ENCODE measurements at places on chromosomes 13 and 19.

GRCh38 chr13:52862358-52863206 lies 14.1 kb upstream of the PCDH8 start:
- no peak for DNase-seq

- peak; percentile 4 for DNase-seq
These were observed 4.2 kb upstream of the ZSCAN4 start for GRCh38 chr19:57664269-57665127.

GRCh38 chr13:103142151-103142550 lies 75.9 kb upstream of the SLC10A2 start:
- DNase-seq = no peak

DNA sequence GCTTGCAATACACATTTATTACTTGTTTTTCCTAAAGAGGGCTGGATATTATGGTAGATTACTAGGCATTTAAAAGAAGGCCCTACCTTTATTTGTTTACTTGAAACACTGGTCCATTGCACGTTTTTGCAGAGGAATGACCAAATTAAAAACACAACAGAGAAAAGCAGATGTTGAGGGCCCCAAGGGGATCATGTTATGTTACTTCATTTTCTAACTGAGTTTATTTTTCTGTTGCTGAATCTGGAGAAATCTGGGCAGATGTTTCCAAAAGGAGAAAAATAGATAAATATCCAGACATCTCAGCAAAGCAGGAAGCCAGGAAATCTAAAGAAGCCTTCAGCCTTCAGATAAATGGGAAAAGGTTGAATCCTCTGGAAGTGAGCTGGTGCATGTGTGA lies 353.0 kb downstream of the NDFIP2 start:
- DNase-seq = no peak

GRCh38 chr19:29105629-29106292 lies 107.2 kb downstream of the UQCRFS1 start:
- no peak for DNase-seq

GRCh38 chr19:15652559-15653278 lies 12.0 kb downstream of the CYP4F3 start:
- no peak for DNase-seq

DNA sequence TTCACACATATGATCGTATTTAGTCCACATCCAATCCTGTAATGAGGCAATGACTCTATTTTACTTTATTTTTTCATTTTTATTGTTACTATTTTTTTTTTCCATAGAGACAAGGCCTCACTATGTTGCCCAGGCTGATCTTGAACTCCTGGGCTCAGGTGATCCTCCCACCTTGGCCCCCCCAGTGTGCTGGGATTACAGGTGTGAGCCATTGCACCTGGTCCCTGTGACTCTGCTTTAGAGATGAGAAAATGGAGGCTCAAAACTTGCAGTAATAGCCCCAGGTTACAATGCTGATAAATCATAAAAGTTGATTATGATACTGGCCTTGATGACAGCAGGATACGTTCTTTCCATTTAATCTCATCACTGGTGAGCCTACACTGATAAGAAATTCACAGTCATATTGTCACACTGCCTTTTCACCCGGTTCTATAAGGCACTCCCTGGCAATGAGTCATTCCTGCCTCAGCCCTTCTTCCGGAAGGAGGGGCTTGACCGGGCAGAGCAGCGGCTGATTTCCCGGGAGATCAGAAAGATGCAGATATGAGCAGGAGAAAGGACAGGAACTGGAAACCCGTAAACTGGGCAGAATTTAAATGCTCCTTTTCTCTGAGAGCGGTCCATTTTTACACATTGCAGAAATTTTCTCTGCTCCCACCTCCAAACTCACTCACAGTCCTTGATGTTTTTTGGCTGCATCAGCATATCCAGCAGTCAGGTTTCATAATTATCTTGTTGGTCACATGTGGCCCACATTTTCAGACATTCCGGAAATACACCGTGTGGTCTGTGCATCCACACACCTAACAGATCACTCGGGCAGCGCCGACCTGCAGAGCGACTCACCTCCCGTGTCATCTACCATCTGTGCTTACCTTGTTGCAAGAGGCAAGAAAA lies 616.4 kb downstream of the EFNB2 start:
- peak; percentile 32 for DNase-seq

DNA sequence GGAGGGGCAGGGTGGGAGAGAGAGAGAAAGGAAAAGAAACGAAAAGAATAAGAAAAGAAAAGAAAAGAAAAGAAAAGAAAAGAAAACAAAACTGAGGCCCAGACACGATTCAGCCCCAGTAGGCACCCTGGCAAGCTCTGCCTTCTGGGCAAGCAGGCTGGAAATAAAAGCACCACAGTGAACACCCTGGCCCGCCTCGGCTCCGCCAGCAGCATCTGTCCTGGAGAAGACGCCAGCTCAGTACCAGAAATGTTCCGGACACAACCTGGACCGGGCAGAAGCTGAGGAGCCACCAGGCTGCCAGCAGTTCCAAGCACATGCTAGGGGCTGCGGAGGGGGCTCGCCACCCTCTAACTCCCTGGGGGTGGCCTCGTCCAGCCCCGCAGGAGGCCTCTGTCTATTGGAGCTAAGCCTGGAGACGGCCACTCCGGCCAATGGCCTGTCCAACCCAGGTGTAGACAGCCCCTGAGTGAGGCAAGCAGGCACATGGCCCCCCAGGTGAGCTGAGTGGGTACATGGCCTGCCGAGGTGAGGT lies 11.4 kb upstream of the CPAMD8 start:
- DNase-seq = no peak

DNA sequence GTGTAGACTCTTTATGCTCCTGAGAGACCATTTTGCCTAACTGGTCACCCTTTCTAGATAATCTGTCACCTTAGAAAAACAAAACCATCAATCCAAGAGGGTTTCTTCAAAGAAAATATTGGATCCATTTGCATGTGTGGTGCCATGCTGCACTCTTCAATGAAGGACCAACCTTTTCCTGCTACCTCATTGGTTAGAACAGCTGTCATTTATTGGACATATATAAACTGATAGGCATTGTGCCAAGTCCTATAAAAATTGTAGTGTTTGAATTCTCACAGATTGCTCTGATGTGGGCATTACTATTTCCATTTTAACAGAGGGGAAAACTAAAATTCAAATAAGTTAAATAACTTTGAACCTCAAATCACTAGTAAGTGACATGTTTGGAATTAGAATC lies 333.2 kb downstream of the MYO16 start:
- no peak for DNase-seq

DNA sequence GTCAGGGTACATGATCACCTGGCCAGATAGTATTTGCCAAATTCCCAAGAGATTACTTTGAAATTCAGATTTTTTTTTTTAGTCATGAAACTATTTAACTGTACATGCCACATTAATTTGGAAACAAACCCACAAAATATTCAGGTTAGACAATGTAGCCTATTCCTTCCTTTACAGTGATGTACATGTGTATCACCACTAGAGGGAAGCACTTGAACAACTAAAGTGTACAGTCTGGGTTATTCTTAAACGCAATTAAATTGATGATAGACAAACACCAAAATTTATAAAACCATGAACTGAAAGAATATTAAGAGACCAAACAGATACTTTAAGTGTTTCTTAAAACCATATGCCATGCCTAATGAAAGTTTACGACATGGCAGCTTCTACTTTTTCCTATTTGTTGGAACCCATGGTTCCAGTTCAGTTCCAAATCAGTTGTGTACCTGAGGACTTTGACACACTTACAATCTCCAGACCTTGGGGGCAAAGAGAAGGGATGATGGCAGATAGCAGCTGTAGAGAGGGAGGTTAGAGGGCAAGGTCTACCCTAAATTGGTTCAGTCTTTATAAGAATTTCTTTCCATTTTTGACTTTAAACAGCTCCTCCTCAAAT lies 52.8 kb downstream of the TNFSF13B start:
- DNase-seq = peak; percentile 21

- DNase-seq = no peak
These were observed 32.5 kb downstream of the CAPN12 start for GRCh38 chr19:38711726-38712153.

GRCh38 chr13:24181991-24182702 lies 21.6 kb downstream of the SPATA13 start:
- DNase-seq = no peak

GRCh38 chr19:2061495-2062388 lies 10.7 kb upstream of the MKNK2 start:
- DNase-seq = peak; percentile 93

DNA sequence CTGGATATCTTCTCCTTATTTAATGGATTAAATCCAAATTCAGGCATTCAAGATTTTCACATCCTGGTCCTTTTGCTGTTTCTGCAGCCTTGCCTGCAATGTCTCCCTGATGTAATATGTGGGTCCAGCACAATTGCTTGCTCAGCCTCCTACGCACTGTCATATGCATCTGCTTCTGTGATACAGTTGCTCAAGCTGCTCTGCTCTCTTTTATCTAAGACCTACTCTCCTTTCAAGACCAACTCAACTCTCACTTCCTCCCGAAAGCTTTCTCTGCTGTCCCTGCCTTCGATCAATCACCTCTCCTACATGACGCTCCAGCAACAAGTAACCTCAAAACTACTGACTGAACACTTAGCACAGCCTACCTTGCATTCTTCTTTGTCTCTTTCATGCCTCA lies 138.2 kb downstream of the DCLK1 start:
- no peak for DNase-seq

DNA sequence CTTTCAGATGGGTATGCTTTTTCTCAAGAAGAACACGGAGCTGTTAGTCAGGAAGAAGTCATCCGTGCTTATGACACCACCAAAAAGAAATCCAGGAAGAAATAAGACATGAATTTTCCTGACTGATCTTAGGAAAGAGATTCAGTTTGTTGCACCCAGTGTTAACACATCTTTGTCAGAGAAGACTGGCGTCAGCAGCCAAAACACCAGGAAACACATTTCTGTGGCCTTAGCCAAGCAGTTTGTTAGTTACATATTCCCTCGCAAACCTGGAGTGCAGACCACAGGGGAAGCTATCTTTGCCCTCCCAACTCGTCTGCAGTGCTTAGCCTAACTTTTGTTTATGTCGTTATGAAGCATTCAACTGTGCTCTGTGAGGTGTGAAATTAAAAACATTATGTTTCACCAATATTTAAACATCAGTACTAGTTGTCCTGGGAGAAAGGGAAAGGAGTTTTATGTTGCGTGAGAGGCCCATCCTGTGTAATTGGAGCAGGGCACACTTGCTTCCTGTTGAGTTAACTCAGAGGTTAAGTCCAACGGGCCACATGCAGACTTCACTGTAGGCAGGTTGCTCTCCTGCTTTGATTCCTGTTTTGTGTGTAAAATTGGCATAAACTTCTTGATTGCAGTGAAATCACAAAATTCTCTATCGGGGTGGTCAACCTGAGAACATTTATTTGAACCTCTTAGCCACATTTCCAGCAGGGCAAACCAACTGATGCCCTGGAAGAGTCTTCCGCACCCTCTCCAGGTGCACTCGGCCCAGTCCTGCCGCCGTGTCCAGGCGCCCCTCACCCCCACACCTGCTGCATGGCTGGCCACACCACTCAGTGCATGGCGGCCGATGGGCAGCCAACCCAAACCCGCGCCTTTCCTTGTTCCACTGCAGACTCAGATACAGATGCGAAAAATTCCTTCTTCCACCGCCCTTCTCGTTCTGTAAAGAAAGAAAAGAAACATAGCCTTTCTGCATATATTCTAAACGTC lies 31.6 kb downstream of the SHISA2 start:
- DNase-seq = no peak

GRCh38 chr13:75432811-75433244 lies 49.1 kb downstream of the TBC1D4 start:
- no peak for DNase-seq

DNA sequence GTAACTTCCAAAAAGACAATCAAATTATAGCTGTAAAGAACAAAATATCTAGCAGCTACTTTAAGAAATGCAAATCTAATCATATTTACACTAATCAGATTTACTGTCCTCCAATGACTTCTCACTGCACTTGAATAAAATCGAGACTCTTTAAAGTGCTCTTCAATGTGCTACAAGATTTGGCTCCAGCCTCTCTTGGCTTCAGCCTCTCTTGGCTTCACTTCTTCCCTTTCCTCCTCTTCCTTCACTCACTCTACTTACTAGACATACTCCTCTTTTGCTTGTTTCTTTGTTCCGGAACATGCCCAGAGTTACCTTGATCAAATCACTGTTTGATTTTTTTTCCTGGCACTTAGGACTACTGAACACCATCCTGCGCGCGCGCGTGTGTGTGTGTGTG lies 495.4 kb downstream of the LMO7 start:
- no peak for DNase-seq

- no peak for DNase-seq
These were observed 779.5 kb downstream of the GPC5 start for GRCh38 chr13:92177966-92178365.

- no peak for DNase-seq
These were observed 528.7 kb upstream of the KLF12 start for GRCh38 chr13:74662905-74663304.

GRCh38 chr13:21673789-21674489 lies 3.1 kb downstream of the FGF9 start:
- no peak for DNase-seq

GRCh38 chr13:52374389-52374788 lies 31.6 kb downstream of the THSD1 start:
- DNase-seq = no peak

DNA sequence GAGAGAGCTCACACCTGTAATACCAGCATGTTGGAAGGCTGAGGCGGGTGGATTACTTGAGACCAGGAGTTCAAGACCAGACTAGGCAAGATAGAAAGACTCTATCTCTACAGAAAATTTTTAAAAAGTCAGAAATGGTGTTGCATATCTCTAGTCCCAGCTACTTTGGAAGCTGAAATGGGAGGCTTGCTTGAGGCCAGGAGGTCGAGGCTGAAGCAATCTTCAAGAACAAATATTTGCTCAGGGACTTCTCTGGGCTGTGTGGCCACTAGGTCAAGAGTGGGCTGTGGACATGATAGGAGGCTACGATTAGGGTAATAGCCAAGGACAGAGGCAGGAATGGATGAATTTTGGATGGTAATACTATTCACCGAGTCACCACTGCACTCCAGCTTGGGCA lies 135.8 kb upstream of the PEG3 start:
- no peak for DNase-seq

DNA sequence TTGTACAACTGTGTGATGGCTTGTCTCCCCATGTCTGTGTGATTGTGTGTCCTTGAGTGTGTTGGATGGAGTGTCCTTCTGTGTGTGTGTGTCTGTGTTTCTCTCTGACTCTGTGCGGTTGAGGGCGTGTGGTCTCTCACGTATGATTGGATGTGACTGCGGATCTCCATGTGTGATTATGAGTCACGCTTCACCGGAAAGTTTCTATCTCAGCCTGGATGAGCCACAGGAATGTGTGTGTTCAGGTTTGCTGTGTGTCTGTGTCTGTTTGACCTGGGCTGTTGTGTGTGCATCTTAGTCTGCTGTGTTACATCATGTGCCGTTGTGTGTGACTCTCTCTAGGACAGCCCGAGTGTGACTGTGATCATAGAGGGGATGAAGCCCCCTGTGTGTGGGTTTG lies 15.5 kb upstream of the ZNF835 start:
- no peak for DNase-seq

Measured in HFF-Myc (cell line).